ENCODE measurements at places on chromosomes 3 and 15. TPM values are rescaled to one million over a fixed set of nuclear protein-coding genes. Genes with fewer than 3 reads are reported as not detected.

Gene SLC6A6
- 73.3 TPM for total RNA-seq

Gene TMEM62
- 30.0 TPM for total RNA-seq

DNA sequence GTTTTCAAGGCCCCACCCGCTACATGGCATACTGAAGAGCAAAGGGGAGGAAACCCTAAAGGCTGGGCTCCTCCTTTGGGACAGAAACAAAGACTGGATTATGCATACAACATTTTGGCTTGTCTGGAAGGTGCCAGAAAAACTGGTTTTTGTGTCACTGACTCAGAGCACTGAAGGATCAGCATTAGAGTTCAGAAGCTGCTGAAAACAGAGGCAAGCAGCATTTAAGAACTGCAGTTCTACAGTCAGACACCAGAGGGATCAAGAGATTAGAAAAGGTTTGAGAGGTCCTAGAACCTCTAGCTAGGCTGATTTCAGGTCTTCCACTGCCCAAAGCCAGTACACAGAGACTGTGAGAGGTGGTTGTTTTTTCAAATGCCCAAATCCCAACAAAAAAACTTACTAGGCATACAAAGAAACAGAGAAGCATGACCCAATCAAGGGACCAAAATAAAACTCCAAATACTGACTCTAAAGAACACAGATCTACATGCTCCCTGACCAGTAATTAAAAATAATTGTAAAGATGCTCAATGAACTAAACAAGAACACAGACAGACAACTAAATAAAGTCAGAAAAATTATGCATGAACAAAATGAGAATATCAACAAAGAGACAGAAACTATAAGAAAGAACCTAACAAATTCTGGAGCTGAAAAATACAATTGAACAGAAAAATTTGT is 91.2 kb downstream of the SENP2 start:
- H3K27me3 ChIP-seq: peaks cover 4% of the 10 kb centered on the region
- no peaks in the 10 kb centered on the region for H3K4me1 ChIP-seq
- H3K4me3 ChIP-seq: no peak overlapping the region
- H3K36me3 ChIP-seq: no peaks in the 10 kb centered on the region
- no peak overlapping the region for H3K27ac ChIP-seq

GRCh38 chr3:31361371-31362273 is 171.1 kb upstream of the STT3B start:
- H3K4me3 ChIP-seq: no peak overlapping the region
- H3K27ac ChIP-seq: no peak overlapping the region
- H3K4me1 ChIP-seq: no peaks in the 10 kb centered on the region
- DNase-seq: no peak
- no peaks in the 10 kb centered on the region for H3K27me3 ChIP-seq

DNA sequence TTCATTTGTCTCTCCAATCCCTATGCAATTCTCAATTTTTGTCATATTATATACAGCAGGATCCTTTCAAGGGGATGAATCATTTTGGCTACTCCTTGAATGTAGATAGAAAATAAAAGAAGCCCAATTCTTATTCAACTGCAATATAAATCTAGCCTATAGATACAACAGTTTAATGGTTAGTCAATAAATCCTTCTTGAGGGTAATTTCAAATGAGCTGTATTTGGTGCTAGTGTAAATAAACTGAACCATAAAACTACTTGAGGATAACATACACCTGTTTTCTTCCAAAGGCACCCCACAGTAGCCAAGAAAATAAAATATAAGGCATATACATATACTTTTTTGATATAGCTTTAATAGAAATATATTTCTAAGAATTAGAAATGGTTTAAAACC is 830.3 kb downstream of the ROBO1 start:
- no peaks in the 10 kb centered on the region for H3K36me3 ChIP-seq
- no peaks in the 10 kb centered on the region for H3K27me3 ChIP-seq
- no peak for DNase-seq
- no peak overlapping the region for H3K4me3 ChIP-seq

DNA sequence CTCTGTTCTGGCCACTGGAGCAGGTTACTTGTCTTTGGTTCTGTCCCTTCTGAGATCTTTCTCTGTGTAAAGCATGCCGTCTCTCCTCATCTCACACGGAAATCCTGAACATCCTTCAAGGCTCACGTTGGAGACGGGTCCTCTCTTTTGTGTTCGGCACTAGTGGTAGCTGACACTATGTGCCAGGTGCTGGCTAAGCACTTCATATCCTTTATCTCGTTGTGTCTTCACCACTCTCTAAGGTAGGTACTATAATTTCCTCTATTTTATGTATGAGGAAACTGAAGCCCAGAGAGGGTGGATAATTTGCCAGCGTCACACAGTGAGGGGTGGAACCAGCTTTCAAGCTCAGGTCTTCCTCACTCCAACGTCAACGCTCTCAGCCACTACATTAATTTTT is 1.2 kb downstream of the IFT122 start:
- H3K4me3 ChIP-seq: peak overlapping the region; percentile 91
- peak overlapping the region; percentile 92 for H3K27ac ChIP-seq
- peaks cover 37% of the 10 kb centered on the region for H3K4me1 ChIP-seq
- peaks cover 7% of the 10 kb centered on the region for H3K36me3 ChIP-seq
- H3K27me3 ChIP-seq: no peaks in the 10 kb centered on the region
- DNase-seq: peak; percentile 47

GRCh38 chr15:95295896-95296625 is 1034.4 kb upstream of the NR2F2 start:
- H3K36me3 ChIP-seq: no peaks in the 10 kb centered on the region
- no peaks in the 10 kb centered on the region for H3K27me3 ChIP-seq
- no peaks in the 10 kb centered on the region for H3K4me1 ChIP-seq
- DNase-seq: no peak

DNA sequence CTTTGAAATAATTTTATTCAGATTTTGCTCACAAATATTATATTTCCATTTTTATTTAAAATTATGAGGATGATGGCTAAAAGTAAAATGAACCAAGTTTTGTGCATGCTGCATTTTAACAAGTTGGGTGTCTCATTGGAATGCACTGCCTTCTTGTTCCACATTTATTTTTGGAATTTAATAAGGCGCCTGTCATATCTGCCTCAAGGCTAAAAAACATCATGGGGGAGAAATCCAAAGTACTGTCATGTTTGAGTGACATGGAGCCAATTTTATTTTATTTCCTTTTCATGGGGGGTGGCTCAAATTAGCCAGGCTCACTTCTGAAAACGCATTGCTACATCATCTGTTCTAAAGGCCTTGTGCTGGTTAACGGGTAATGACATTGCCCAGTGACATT is 205.1 kb downstream of the ROBO2 start:
- no peak overlapping the region for H3K4me3 ChIP-seq
- no peak overlapping the region for H3K27ac ChIP-seq
- no peaks in the 10 kb centered on the region for H3K4me1 ChIP-seq
- no peaks in the 10 kb centered on the region for H3K36me3 ChIP-seq
- no peak for DNase-seq

- no peak overlapping the region for H3K27ac ChIP-seq
- H3K27me3 ChIP-seq: no peaks in the 10 kb centered on the region
- no peak for DNase-seq
These were observed 99.3 kb upstream of the PRR20G start for GRCh38 chr3:127387119-127387518.

DNA sequence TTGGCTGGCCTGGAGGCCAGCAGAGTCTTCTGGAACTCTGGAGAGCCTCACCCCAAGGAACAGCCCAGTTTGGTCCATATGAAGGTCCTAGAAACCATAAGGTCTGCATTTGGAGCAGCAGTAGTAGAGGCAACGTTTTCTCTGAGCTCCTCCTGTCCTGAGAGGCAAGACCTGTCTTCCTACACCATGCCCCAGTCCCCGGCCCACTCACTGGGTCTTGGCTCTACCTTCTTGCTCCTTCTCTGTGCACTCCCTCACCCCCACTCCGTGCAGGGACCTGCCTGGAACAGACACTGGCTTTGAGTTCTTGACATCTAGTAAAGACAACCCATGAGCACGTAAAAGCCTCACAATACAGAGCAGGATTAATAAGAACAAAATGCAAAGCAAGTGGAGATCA is 76.6 kb downstream of the CHRD start:
- H3K27me3 ChIP-seq: no peaks in the 10 kb centered on the region
- no peak overlapping the region for H3K4me3 ChIP-seq
- no peak overlapping the region for H3K27ac ChIP-seq
- H3K36me3 ChIP-seq: no peaks in the 10 kb centered on the region

DNA sequence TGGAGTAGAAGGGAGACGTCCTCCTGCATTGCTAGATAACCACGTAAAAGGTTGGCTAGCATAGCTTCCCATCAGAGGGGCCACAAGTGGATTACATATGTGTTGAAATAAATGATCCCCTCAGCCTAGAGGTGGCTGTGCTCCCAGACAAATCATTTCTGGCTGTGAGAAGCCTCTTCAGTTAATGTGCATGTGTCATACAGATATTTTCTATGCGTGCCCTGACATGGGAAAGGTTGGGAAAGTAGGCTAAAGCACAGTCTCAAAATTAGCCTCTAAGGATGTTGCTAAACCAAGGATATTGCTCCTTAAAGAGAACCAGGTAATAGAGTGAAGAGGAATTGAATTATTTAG is 17.8 kb downstream of the USP3 start:
- no peak for DNase-seq
- H3K4me3 ChIP-seq: no peak overlapping the region
- H3K36me3 ChIP-seq: no peaks in the 10 kb centered on the region
- H3K4me1 ChIP-seq: peaks cover 57% of the 10 kb centered on the region
- no peak overlapping the region for H3K27ac ChIP-seq

All from CD4-positive, CD25-positive, alpha-beta regulatory T cell (primary cell).